ENCODE measurements at places on chromosomes 1 and 21.
A peak's percentile ranks its signal among the peaks of the same experiment; 100 is the strongest.

- DNase-seq, result no peak
These were observed 38.0 kb upstream of the RWDD3 start for GRCh38 chr1:95196017-95196416.

GRCh38 chr1:153493343-153493960 is 33.0 kb upstream of the S100A7 start:
- DNase-seq, result no peak

DNA sequence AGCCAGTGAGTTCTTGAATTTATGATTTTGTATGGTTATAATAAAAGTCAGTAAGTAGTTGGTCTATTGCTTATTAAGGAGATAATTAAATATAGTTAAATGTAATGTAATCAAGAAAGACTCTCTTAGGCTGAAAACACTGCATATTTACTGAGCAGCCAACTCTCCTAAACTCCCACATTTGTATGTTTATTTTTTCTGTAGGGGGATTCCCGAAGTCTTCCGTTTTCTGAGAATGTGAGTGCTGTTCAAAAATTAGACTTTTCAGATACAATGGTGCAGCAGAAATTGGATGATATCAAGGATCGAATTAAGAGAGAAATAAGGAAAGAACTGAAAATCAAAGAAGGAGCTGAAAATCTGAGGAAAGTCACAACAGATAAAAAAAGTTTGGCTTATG is 56.7 kb downstream of the PKN2 start:
- DNase-seq, result no peak

DNA sequence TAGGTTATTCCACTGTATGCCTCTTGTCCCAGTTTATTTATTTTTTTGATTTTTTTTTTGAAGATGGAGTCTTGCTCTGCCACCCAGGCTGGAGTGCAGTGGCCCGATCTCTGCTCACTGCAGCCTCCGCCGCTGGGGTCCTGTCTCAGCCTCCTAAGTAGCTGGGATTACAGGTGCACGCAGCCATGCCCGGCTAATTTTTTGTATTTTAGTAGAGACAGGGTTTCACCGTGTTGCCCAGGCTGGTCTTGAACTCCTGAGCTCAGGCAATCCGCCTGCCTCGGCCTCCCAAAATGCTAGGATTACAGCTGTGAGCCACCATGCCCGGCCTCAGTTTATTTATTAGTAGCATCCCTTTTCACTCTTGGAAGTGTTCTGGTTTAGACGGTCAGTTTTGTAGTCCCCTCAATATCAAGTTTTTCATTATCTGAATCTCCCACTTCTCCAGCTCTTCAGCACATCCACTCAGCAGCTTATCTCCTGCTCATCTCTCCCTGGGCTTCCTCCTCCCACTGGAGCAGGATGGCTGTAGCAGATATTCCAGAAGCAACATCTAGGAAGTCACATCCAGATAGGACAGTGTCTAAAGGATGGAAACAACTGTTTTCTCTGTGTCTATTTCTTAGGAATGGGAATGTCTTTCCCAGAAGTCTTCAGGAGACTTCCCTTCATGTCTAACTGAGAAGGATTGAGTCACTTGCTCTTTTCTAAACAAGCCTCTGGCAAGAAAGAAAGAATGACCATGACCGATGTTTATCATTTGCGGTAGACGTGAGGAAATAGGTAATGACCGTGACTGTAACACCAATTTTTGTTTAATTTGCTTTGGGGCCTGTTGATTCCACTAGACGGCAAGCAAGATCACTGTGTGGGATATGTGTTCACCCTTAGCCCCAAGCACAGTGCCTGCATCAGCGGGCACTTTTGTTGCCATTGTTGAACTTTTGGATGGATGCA is 14.4 kb downstream of the CCDC190 start:
- no peak for DNase-seq

- DNase-seq, result no peak
These were observed 188.2 kb downstream of the GRIK1 start for GRCh38 chr21:29751473-29752185.

- DNase-seq, result peak; percentile 56
These were observed 17.7 kb upstream of the KLHDC8A start for GRCh38 chr1:205374210-205375078.

GRCh38 chr1:202584707-202585589 is 125.3 kb downstream of the SYT2 start:
- no peak for DNase-seq

DNA sequence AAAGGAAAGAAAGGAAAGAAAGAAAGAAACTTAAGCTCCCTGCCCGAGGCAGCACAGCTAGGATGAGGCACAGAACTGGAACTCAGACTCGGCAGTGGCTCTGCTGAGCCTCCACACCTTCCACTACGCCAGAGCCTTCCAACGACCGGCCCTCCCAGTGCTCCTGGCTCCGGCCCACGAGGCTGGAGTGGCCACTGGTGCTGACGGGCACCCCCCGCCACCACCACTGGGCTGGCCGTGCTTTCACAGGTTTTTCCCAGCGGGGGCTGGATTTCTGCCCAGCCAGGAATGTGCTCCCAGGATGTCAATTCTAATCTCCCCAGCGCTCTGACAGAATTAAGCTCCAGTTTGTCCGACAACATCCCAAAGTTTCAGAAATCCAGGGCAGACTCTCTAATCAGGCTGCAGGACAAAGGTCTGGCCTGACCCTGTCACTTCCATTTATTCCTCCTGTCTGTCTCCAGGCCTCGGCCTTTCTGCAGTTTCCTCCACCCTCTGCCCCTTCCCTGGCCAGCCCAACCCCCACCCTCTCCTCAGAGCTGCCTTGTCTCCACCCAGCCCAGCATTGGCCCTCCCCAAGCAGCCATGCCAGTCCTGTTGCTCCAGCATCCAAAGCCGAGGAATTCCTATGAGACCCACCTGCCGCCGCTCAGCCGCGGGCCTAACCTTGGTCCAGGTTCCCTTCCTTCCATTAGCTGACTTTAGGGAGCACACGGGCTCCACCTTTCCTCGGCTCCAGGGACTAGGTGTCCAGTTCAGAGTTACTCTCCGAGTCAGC is 81.9 kb downstream of the CASZ1 start:
- DNase-seq, result peak; percentile 90

DNA sequence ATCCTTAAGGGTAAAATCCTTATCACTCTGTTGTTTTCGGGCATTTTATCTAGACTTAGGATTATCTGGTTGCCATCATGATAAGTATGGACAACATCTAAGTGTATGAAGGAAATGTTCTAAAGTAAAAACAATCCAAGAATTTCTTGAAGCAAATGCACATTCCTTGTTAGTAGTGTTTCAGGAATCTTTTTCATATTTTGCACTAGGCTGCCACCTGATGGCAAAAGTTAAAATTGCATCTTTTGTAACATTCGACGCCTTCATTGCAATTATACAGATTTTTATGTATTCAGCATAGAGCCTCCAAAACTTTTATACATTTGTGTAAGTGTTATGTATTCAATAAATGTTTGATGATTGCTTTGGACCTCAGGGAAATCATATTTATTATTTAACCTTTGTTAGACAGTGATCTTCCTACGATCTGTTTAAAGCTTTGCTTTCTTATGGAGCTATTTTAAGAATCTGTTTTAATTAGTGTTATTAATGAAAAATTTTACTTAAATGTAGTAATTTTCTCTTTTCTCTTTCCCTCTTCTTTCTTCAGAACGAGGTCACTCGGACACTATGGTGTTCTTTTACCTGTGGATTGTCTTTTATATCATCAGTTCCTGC is 49.4 kb upstream of the KIAA1614 start:
- no peak for DNase-seq

GRCh38 chr1:12153181-12153785 is 13.5 kb upstream of the TNFRSF1B start:
- DNase-seq, result no peak

DNA sequence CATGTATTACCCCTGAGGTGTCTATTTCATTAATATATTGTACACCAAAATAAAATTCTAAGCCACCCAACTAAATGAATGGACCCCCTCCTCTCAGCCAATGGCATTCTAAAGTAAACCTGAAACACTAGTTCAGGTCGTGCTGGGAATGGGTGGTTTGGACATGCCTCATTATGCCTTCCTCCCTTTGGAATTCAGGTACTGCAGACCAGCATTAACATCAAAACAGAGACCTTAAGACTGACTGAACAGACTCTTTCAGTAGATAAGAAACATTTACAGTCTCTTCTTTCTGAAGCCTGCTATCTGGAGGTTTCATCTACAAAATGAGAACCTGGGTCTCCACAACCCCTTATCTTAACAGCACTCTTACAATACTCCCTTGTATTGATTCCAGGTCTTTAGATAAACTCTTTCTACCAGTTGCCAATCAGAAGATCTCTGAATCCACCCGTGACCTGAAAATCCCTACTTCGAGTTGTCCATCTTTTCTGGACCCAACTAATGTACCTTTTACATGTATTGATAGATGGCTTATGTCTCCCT is 93.6 kb downstream of the PKN2 start:
- DNase-seq, result no peak

DNA sequence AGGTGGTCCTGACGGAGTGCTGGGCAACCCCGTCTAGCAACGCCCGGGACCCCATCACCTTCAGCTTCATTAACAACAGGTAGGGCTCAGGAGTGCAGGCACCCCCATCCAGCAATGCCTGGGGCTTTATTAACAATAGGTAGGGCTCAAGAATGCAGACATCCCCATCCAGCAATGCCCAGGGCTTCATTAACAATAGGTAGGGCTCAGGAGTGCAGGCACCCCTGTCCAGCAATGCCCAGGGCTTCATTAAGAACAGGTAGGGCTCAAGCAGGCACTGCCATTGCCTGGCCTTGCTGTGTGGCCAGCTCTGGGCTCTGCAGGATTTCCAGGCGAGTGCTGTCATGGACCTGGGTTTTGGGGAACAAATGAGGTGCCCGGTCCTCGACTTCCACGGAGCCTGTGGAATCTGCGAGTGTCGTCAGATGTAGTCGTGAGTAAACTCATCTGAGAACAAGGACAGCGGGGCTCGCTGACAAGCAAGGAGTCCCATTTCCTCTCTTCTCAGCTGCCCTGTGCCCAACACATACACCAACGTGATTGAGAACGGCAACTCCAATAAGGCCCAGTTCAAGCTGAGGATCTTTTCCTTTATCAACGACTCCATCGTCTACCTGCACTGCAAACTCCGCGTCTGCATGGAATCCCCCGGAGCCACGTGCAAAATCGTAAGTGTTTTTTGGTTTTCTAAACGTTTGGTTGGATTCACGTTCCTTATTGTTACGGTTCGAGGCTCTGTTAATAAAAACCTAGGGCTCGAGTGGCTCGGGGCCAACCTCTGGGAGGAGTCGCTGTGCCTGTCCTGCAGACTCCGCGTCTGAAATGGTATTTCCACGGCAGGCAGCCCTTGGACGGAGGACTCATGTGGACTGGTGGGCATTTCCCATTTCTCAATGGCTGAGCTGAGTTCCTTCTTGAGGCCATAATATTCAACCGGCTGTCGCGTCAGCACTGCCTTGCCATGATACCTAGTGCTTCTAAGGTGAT is 56.3 kb downstream of the UMODL1 start:
- DNase-seq, result peak; percentile 82

- peak; percentile 85 for DNase-seq
These were observed 66.1 kb downstream of the PLXNA2 start for GRCh38 chr1:208178091-208178529.

DNA sequence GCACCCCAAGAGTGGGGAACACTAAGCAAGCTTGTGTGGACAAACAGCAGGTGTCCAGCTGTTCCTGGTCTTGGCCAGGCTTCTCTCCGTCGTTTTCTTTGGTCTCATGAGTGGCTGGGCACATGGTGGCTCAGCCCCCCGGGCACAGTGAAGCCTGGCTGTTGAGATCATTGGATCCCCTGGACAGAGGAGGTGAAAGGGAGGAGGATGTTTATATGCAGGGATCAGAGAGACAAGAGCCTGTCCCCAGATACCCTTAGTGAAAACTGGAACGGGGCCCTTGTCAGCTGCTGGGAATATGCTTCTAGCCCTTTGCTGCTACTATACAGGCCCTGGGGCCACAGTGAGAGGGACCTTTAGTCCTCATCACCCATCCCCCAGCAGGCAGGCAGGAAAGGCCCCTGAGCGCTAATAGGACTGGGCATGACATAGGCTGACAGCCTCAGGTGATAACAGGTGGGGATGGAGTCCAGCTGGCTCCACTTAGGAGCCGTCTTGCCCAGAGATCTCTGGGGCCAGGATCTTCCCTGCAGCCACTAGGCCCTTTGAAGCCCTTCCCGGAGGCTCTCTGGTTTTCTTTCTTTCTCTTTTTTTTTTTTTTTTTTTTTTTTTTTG is 16.4 kb downstream of the EPHA8 start:
- DNase-seq, result no peak

DNA sequence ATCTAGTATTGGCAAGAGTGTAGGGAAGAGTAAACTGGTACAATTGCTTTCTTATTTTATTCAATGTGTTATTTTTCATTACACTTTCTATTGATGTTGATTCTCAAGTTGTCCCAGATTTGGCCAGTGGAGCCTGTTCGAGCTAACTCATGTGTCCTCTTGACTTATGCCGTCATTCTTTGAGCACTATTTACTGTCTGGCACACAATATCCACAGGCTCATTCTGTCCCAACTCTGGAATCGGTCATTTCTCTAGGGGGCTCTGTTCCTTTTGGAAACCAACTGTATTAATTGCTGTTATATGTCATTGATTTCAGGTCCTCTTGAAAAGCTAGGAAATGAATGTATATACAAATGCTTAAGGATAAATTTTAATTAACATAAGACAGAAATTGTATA is 22.4 kb upstream of the SFPQ start:
- DNase-seq, result no peak

GRCh38 chr1:24906760-24907490 is 23.2 kb downstream of the RUNX3 start:
- DNase-seq, result no peak

GRCh38 chr1:97505816-97506215 is 415.0 kb downstream of the DPYD start:
- no peak for DNase-seq

GRCh38 chr1:234241941-234242490 is 131.2 kb upstream of the COA6 start:
- no peak for DNase-seq

DNA sequence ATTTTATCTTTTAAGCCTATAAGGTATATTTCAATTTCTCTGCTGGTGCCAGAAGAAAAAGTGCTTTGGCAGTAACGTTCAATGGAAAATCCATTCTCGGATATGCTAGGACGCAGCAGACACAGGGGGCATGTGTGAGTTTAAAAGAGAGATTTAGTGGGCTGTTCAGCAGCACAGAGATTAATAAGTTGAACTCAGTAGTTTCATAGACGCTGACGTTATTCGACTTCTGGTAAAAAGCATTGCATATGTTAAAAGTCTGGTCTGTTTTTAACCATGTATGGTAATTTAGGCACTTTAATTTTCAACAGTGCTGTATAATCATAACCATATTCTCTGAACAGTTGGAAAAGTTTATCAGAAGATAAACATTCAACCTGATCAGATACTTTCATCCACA is 99.6 kb downstream of the ATP6V1G3 start:
- no peak for DNase-seq
